Stimulated activated CD8-positive, alpha-beta memory T cell treated with anti-CD3 and anti-CD28 coated beads, Interleukin-4, amount 100 ng/mL, for 4 hours (primary cell): ENCODE measurements at places on chromosomes 2 and 18.

DNA sequence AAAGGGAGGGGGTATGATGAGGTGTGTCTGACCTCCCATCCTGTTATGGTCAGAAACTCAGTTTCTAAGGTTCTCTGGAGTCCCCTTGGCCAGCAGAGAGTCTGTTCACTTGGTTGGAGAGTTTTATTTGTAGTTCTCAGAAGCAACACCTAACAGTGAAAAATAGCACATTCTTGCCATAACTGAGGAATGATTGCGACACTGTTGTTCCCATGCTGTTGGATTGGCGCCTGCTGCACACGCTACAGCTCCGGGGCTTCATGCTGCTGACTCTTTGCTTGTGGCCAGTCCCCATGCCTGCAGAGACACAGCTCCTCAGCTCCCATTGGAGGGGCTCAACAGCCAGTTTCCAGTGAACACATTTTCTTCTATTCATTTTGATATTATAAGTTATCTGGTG lies 42.1 kb downstream of the TPGS2 start:
- no peak for DNase-seq

DNA sequence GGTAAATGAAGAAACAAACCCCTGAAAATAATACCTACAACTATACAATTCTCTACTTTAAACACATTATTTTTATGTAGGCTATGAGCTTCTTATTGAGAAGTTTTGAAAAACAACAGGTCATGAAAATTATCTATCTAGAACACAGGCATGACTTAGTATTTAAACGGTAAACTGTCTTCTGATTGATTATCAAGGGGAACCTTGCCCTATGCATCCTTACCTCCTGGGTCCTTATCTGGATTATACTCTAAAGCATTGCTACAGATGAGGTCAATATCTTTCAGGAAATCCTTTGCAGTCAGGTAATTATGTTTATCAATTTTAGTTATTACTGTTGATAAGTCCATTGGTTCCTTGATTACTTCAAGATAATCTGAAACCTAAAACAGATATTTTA lies 144.3 kb downstream of the ATAD2B start:
- DNase-seq: no peak

GRCh38 chr2:103743195-103743594 lies 981.4 kb downstream of the TMEM182 start:
- DNase-seq: no peak

GRCh38 chr2:170122883-170123547 lies 54.9 kb upstream of the MYO3B start:
- no peak for DNase-seq

- no peak for DNase-seq
These were observed 32.1 kb upstream of the SIGLEC15 start for GRCh38 chr18:45793264-45793965.

GRCh38 chr18:62339106-62339988 lies 14.2 kb downstream of the TNFRSF11A start:
- no peak for DNase-seq

- DNase-seq: no peak
These were observed 563 bp downstream of the KIF3C start for GRCh38 chr2:25981596-25982272.

- DNase-seq: no peak
These were observed 98.6 kb downstream of the MREG start for GRCh38 chr2:215914777-215915165.

DNA sequence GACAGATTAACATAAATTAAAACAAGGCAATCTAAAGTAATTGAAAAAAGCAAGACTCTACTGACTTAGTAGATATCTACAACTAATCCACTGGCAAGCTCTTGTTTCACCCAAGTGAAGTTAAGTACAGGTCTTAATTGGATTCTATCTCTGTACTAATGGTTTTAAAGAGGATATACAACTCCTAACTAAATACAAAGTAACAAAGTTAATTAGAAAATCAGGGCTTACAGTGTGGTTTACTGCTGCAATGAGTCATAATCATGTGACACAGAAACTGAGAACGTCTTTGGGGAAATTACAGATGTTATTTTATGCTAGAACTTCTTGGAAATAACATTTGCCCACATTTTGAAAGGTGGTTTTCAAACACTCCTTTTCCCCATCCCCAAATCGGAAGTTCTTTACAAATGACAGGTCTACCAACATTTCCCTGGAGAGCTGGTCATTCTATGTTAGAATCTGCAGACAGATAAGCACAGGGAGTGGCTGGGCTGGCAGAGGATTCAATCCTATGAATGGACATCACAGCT lies 245.3 kb downstream of the STK39 start:
- no peak for DNase-seq

DNA sequence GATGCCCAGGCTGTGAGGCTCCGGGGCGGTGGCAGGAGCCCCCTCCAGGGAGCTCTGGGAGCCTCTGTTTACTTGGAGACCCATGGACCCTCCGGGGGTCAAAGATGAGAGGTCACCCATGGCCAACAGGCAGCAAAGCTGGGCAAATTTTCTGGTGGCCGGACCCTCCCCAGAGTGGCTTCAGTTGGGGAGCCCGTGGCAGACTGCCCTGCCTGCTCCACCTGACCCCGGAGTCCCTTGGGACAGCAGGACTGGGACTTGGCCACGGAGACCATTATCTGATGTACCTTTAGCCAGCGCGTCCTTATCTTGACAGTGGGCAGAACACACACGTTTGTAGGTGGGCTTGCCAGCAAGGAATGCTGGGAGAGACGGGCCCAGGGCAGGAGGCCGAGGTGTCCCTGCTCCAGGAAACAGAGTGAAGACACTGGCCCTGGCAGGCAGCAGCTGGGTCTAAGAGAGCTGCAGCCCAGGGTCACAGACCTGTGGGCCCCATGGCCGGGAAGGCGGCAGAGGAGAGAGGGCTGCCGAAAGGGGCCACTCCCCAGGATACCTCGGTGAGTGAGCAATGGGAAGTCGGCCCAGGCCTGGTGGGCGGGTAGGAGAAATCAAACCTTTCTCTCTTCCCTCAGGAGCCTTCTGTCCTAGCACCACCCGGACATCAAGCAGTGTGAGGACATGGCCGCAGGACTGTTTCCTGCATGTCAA lies at the start of the genes ABCG5 and ABCG8:
TSS of gene ABCG5 (minus strand) at position 280 of the 708 bp plus-strand sequence. CDS start at position 120, 160 bp downstream.
TSS of gene ABCG8 (plus strand) at position 412 of the 708 bp plus-strand sequence. CDS start at position 495, 83 bp downstream.
- no peak for DNase-seq

- no peak for DNase-seq
These were observed 49.9 kb upstream of the TXNDC2 start for GRCh38 chr18:9835825-9836224.

DNA sequence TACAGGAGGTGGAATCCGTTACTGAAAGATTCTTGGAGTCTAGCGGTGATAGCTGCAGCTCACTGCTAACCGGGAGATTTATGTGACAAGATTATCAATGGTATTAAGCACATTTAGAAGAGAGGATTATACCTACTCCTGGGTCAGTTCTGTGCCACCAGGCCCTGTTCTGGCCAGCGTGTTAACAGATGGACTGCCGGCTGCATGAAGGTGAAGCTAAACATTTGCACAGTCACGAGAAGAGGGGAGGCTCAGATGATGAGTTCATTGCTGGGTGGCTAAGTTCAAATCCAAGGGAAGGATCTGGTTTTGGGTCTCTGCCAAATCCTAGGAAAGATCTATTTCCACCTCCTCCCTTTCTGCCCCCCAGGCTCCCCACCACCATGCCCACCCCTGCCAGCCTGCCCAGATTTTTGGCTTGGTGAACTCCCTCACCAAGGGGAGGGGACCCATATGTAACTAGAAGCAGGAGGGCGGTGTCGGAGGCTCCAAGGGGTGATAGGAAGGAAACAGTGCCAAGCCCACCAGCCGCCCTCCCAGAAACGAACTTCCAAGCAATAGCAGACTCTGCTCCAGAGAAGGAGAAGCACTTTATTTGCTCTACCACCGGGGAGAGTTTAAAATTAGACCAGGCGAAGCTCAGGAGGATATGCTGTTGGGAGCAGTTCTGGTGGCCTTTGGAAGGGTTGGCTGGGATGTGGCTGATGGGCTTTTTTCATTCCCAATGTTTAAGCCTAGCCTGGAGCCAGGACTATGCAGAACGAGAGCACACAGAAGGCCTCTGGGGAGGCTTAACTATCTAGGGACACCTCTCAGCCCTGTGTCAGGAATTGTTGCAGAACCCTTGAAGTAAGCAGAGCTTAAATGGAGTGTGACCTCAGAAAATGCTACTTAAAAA lies 200.5 kb downstream of the KLHL29 start:
- DNase-seq: no peak

DNA sequence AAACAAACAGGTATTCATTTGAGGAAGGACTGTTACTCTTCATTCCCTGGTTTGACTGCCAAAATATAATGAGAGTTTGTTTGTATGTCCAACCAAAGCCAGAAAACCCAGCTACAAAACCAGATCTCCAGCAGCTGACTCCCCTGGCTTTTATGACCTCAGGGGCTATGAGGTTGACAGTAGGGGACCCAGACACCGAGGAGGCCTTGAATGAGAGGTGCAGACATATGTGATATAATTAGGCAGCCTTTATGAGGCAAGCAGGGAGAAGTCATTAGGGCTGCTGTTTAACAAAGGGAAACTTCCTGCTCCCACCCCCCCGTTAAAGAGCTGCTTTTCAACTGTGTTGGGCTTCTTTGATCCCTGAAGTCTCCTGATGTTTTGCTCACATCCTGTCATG lies 236.7 kb downstream of the SLC4A3 start:
- no peak for DNase-seq

GRCh38 chr2:189254268-189254883 lies 74.8 kb upstream of the COL5A2 start:
- no peak for DNase-seq

GRCh38 chr2:233079953-233080835 lies 20.1 kb downstream of the INPP5D start:
- DNase-seq: no peak

DNA sequence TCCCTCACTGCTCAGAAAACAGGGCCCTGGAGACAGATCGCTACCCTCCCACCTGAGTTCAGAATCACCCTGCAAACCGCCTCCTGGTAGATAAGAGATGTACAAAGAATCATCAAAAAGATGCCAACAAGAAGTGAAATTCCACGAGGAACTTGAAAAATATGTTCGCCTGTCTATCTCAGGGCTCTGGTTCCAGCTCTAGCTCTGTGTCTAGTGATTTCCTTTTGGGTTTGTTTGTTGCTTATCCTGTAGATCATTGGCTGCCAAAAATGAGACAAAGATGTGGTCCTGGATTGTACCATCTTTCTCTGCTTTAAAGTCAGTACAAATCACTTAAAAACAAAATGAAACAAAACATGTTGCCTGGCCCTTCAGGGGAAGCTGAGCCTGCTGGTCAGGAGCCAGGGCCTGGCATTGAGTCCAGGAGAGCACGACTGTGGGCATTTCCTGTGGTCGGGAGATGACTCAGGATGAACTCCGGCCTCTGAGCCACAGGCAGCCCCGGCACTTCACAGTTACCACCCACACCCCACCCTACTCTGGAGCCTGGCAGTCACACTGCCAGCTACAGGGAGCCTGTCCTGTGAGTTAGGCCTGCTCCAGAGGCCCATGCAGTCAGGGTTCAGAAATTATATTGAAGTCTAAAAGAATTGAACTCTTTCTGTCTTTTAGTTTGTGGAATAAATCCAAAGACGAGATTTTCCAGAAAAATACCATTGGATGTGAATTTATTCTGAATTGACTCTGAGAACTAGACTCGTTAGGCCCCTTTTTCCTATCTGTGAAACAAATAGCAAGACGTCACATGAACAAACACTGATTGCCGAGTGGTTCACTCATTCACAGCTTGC lies 8.0 kb upstream of the ITGB6 start:
- no peak for DNase-seq

GRCh38 chr18:67705748-67706147 lies 189.2 kb upstream of the DSEL start:
- DNase-seq: no peak

GRCh38 chr2:14558335-14558919 lies 74.1 kb upstream of the LRATD1 start:
- no peak for DNase-seq

GRCh38 chr2:97714084-97714949 lies 941 bp downstream of the ZAP70 start:
- DNase-seq: no peak

DNA sequence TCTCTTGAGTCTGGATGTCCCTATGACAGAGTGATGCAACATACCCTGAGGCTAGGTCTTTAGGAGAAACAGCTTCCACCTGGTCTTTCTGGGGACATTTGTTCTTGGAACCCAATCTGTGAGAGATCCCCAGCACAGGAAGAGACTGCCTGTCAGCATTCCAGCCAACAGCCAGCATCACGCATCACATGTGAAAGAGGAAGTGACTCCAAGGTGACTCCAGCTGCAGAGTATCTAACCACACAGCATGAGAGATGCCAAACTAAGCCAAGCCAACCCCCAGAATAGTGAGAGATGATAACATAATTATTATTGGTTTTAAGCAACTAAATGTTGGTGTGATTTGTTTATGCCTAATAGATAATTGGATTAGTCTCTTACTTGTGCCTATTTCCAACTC lies 35.7 kb downstream of the C18orf63 start:
- DNase-seq: no peak

DNA sequence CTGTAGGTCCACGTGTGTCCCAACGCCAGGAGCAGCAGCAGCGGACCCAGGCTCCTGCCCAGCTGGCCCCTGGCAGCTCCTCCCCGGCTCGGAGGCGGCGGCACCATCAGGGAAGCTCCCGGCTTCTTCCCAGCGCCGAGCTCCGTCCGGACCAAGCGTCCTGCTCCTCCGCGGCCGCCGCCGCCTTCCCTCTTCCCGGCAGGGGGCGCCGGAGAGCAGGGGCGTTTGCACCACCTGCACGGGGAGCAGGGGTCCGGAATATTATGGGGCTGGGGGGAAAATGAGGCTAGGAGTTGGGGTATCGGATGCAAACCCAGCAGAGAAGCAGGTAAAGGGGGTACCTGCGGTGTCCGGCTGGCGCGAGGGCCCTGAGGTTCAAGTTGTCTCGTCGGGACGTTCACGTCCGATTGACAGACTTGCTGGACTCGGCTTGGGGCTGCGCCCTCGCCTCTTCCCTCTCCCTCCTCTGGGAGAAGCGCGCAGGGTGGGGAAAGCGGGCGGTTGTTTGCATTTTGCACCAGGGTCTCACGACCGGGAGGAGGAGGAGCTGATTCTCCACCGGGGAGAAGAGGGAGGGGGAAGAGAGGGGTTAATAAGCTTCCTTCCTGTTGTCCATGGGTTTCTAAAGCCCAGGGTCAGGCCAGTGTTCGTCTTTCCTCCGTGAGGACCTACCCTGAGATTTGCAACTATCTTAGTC lies at the start of gene CCBE1:
TSS of gene CCBE1 (minus strand) at position 188 of the 697 bp plus-strand sequence.
- no peak for DNase-seq

DNA sequence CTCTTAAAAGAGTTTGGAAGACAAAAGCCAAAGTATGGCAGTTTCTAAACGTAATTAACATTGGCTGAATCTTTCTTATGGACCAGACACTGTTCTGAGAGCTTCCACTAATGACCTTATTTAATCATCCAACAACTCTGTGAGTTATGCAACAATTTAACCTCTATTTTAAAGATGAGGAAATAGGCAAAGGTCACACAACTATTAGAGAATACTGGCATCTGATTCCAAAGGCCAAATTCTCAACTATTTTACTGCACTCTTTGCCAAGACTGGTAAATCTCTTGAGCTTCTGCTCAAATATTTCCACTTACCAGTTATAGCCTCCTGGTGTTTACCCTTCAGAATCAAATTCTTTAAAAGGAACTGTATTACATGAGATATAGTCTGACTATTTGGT lies 42.1 kb upstream of the ERMN start:
- no peak for DNase-seq
